RKO (cell line): ENCODE measurements at places on chromosomes 7 and 10.
A peak's percentile ranks its signal among the peaks of the same experiment; 100 is the strongest.

DNA sequence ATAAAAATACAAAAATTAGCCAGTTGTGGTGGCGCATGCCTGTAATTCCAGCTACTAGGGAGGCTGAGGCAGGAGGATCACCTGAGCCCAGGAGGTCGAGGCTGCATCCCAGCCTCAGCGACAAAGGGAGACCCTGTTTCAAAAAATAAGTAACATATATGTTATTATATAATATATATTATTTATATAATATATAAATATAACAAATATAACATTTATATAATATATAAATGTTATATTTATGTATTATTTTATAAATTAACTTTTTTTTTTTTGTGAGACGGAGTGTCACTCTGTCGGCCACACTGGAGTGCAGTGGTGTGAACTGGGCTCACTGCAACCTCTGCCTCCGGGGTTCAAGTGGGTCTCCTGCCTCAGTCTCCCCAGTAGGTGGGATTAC is 1.5 kb upstream of the POR start:
- no peak for DNase-seq

- DNase-seq: peak; percentile 65
These were observed 1.8 kb downstream of the GRK5 start for GRCh38 chr10:119209035-119209735.

DNA sequence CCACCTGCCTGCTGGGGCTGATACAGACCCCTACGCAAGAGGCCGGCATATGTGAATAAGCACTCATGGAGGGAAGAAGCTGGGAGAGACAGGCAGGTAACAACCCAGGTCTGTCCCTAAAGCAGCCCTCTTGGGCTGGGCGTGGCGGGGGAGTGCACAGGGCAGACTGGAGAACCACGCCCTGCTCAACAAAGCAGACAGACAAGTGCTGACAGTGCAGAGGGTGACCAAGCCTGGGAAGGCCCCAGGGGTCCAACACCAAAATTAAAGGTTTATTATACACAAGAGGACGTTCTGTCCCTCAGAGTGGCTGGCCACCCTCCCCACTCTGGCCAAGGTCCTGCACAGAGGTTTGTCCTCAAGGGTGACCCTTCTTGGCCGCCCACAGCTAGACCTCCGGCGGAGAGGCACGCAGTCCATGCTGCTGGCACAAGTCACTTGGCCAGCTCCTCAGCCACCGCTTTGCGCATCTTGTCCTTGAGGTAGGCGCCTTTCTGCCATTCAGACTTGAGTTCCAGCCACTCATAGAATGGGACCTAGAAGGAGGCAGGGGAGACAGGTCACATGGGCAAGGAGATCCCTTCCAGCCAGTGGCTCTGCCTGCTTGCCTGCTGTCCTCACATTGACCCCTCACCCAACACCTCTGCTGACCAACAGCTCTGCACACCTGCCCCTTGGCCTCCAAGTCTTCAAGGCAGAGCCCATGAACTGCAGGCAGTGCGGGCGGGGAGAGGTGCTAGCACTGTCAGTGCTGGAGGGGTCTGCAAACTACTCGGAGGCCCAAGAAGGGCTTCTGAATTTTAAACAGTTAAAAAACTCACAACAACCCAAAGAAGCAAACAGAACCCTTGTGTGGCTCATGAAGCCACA is 11.4 kb upstream of the NACAD start:
- no peak for DNase-seq

DNA sequence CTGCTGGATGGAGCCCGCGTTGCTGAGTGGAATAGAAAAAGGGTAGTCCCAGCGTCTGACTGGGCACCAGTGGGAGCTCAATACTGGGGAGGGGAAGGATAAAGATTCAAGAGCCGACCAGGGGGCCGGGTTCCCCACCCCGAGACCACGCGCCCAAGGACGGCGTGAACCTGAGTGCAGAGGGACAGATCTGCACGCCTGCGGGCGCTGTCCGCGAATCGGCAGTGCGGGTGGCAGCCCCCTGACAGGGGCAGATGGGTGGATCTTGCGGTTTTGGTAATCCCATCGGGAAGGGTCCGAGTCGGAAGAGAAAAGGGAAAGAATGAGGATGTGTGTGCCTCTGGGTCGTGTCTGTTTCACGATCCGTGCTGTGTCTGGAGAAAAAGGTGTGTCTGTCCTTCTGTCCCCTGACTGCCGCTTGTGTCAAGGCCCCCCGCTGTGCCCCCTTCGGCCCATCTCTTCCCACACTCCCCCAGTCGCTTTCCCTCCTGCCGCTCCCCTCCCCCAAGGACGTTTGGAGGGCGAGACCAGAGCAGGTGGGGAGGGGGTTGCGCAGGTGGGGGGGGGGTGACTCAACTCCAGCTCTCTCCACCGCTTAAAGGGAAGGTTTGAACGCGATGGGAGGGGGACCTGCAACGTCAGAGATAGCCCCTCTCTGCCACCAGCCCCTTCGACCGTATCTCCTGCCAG is 734 bp upstream of the VGF start:
- no peak for DNase-seq

DNA sequence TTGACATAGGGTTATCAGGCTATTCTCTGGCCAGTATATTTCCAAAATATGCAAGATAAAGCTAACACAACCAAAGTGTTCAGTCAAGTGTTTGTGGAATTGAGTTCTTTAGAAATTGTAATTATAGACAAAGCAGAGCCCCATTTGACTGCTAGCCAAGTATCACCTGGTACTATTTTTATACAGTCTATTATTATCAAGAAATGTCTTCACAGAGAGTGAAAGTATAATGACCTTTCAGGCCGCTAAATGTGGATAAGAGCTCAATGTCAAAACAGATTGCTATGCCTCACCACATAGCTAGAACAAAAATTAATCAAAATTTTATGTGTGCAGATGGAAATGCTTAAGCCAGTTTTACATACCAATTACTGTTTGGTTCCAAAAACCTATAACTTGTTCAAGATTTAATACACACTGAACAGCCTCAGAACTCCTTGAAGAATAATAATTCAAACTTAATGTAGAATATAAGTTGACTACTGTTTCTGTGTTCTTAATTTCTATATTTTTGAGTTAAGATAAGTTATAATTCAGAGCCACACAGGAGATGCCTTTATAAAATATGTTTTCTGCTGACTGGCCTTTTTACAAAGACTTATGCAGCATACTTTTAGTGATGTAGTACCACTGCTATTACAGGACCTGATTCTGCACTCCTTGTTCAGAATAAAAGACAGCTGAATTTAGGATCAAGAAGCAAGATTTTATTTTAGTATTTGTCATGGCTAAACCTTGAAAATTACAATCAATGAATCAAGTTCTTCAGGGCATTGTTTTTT is 31.0 kb downstream of the PRPS1L1 start:
- no peak for DNase-seq

- no peak for DNase-seq
These were observed 222.8 kb upstream of the IMMP2L start for GRCh38 chr7:111785076-111785475.

- no peak for DNase-seq
These were observed 15.4 kb downstream of the COL13A1 start for GRCh38 chr10:69817078-69817581.

GRCh38 chr10:129744134-129745111 is 219.7 kb downstream of the EBF3 start:
- no peak for DNase-seq

DNA sequence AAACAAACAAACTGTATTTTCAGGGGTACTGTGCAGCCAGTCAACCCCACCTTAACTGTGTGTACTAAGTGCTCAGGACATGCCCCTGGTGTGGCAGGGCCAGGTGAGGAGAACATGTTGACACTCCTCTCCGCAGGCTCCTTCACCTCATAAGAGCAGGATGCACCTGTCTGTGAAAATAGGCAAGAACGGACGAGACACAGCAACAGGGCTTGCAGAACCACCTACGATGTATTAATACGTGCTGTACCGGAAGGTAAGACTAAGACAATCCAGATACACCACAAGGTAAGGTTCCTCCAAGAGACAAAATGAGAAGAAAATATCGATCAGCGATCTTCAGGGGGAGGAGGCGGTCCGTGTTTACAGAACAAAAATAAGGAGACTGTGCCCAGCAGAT is 65.8 kb upstream of the CAMK2B start:
- no peak for DNase-seq

GRCh38 chr7:49852619-49853462 is 79.4 kb downstream of the VWC2 start:
- peak; percentile 59 for DNase-seq

GRCh38 chr10:8045726-8046494 is 8.6 kb upstream of the GATA3 start:
- no peak for DNase-seq

DNA sequence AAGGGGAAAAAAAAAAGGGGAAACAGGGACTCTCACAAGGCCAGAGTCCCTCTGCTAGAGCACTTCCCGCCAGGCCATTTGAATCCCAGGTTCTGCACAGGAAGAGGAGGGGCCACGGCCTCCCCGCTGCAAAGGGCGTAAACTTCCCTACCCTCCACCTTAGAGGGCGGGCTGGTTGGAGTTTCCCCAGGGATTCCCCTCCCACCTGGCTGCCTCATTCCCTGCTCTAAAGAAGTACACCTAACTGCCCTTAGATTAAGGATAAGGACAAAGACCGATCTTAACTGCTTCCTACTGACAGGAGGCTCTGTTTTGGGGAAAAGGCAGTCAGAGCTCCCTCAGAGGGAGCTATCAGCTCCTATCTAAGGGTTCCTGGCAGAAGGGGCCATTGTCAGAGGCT is 102.0 kb upstream of the ARMC3 start:
- no peak for DNase-seq

- no peak for DNase-seq
These were observed 381.0 kb upstream of the TPK1 start for GRCh38 chr7:145216866-145217265.

- no peak for DNase-seq
These were observed 516.1 kb upstream of the MGMT start for GRCh38 chr10:128950916-128951275.

GRCh38 chr7:116985575-116985974 is 32.3 kb downstream of the ST7 start:
- no peak for DNase-seq

- DNase-seq: no peak
These were observed 217.1 kb upstream of the ZMIZ1 start for GRCh38 chr10:78851647-78852046.

DNA sequence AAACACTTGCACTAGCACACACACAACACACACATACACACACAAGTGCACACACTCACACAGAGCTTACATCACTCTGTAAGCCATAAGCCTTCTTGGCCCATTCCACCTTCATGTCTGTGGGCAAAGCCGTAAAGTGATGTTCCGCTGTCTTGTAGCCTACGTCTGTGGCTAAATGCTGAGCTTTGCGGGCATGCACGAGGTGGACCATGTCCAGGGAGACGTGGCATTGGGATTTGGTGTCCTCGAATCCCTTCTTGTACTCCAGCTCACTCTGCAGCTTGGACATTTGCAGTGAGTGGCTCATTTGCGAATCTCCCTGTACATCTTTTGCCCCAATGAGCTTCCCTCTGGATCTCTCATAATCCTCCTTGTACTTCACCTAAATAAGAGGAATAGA is 42.0 kb downstream of the NRAP start:
- DNase-seq: no peak

DNA sequence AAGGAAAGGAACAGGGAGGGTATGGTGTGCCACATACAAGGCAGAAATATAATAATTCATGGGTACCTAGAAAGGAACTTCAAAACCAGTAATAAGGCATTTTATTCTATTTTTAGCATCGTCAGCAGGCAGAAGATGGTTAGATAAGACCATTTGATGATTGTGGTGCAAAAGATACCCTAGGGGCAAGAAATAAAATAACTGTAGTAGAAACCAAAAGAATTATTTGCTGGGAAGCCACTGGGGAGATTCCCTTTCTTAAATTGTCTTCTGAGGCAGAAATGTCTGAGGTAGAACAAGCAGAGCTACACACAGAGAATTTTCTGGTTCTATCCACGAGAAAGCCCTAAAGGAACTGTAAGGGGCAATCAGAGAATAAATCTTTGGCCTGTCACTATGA is 64.3 kb upstream of the PCGF5 start:
- DNase-seq: no peak

GRCh38 chr7:44376429-44377133 is 51.2 kb upstream of the CAMK2B start:
- DNase-seq: no peak

DNA sequence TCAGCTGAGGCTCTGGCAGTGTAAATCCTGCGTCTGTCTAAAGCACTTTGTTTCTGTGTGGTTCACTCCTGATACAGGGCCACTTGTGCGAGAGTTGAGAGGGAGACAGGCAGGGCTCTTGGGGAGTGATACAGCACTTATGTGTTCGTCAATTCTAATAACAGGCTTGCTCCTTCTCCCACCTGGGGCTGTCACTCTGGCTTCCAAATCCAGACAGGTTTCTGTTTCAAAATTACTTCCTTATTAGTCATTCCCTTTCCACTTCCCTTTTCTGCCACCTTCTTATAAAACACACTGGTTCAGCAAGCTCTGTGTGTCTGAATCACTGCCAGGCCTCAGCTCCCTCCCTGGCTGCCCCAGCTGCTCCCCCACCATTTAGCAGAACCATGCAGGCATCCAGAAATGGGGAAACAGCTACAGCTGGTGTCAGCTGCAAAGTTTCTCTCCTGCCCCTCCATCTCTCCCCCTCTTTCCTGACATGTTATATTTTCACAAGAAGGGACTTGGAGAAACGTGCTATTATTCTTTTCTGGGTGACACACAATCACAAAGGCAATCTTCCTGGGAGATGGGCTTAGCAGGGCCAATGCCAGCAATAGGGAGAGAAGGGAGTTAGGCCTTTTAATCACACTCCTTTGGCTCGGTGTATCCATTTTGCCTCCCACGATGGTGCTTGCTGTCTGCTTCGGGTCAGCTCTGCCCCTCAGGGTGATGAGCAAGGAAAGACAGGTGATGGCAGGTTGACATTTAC is 58.4 kb upstream of the ZNRF2 start:
- DNase-seq: peak; percentile 15

DNA sequence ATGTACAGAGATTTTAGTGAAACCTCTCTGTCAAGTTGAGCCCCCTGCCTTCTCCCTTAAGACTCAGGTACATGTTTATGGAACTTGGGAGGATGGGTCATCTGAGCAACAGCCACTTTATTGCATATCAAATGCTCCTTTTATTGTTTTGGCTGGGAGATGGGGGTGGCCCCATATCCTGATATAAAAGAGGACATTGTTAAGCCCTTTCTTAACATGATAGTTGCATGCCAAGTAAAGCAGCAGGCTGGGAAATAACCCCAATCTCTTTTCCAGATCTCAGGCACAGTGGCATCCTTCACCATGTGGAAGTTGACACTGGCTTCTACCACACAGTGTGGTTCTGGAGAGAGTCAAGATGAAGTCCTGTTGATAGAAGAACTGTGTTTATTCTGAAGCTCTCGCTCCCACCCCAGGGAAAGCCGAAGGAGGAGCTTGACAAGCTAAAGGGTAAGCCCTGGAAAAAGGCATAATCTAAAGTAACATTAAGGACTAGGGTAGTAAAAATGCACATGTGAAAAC is 746.7 kb downstream of the SUGCT start:
- DNase-seq: no peak

- no peak for DNase-seq
These were observed 547.2 kb downstream of the ANKRD7 start for GRCh38 chr7:118771672-118772071.

- no peak for DNase-seq
These were observed 23.1 kb downstream of the WASL start for GRCh38 chr7:123725586-123726171.
